NCI-H2081 treated with DMSO at 0.1 percent for 48 hours (cell line): ENCODE measurements at places on chromosomes 7 and 10.

- no peak for DNase-seq
These were observed 140.8 kb downstream of the ANLN start for GRCh38 chr7:36530456-36530855.

- DNase-seq, result no peak
These were observed 118.7 kb downstream of the HIPK2 start for GRCh38 chr7:139658908-139659675.

- no peak for DNase-seq
These were observed 106.0 kb downstream of the CXCL12 start for GRCh38 chr10:44278837-44279324.

- DNase-seq, result no peak
These were observed 566 bp downstream of the ASNS start for GRCh38 chr7:97871659-97872024.

DNA sequence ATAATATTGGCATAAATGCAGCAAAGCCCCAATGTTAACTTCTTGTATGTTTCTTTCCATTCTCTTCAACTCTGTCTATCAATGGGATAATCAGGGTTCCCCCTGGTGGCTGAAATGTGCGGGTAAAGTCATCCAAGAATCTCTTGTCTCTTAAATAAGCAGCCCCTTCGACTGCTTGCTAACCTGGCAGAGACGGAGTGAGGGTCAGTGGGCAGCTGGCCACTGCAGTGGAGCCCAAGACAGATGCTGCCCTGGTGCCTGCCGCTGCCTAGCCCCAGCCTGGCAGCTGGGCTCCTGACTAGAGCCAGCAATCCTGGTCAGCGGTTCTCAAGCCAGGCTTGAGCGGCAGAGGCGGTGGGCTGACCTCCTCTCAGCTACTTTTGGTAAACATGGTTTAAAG, 248.9 kb downstream of the COBL start:
- peak; percentile 2 for DNase-seq

- DNase-seq, result no peak
These were observed 40.9 kb downstream of the ARL5B start for GRCh38 chr10:18699849-18700840.

DNA sequence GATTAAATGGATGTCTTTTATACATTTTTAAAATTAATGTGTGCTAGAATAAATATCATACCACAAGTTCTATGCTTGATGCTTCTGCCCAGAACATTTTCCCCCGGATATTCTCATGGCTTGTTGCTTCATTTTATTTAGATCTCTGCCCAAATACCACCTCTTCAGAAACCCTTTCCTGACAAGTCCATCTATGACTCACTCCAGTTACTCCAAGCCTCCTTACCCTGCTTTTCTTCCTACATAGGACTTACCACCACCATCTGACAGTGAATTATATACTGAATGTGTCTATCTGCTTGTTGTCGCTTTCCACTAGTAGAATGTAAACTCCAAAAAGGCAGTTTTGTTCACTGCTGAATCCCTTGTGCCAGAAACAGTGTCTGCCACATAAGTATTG, 19.1 kb upstream of the ERVW-1 start:
- DNase-seq, result no peak

- DNase-seq, result no peak
These were observed 654.5 kb upstream of the COBL start for GRCh38 chr7:51970961-51971665.

DNA sequence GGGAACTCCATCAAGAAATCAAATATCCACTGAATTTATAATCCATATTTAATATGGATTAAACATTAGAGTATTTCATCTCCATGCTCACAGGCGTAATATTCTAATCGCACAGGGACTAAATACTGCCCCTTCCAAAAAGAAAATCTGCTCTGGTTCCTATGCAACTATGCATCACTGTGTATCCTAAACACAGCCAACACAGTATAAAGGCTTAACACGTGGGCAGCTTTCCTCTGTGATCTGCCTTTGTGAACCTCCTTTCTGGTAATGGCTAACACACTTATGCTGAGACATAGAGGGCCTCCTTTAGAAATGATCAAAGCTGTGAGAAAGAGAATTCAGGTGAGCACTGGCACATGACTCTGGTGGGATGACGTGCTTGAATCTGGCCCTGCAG, 110.2 kb downstream of the RAB11FIP2 start:
- DNase-seq, result no peak

DNA sequence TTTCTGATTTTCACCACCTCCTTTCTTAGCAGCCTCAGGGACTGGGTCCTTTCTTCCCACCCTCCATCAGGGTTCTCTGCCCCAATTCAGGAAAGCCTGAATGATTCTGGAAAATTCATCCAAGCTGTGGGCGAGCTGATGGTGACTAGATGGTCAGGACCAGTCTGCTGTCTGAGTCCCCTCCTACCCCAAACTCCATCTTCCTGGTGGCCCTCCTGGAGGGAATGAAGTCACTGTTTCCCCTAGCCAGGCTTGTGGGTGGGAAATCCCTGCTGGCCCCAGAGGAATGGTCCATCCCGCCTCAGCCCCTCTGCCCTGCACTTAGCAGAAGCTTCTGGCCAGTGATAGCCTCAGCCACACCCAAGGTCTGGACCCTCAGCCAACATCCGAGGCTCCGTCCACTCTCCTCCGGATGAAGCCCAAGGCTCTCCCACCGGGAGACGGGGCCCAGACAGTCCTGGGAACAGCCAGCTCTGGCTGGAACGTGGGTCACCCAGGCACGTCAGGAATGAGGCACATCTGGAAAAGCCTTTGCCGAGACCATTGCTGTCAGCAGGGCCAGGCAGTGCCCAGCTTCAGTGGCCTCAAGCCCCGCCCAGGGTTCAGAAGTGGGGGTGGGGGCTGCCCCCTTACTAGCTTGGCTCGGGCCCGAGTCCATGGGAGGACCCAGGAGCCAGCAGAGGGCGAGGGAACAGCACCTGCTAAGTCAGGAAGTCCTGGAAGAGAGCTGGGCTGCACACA, 4.0 kb upstream of the AQP1 start:
- DNase-seq, result no peak

DNA sequence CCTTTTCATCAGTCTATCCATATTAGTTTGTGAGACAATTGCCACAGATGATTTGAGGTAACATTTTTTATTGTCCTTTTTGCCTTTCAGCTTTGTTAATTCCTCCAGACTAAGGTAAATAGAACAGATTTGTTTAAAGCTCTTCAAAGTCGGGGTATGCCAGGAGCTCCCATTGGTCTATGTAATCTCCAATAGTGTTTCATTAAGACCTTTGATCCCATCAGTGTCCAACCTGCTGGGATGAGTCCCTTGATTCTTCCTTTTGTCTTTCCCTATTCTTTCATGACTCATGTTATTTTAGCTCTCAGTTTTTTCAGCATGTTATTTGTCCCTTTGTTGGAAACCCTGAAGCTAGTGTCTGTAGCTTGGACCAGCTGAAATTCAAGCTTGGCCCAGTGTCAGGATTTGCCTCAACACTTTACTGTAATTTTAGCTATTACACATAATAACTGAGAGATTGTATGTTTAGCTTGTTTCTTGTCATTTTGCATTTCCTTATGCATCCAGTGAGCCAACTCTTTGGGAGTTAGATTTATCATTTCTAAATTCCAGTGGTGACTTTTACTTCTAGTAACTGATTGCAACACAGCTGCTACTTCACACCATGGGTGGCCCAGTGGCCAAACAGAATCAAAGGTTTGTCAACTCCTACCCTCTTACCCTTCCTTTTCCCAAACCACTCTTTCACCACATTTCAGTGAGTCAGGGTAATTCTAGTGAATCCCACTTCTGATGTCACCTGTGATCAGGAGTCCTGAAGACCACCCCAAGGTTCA, 15.3 kb downstream of the AGBL3 start:
- DNase-seq, result no peak

DNA sequence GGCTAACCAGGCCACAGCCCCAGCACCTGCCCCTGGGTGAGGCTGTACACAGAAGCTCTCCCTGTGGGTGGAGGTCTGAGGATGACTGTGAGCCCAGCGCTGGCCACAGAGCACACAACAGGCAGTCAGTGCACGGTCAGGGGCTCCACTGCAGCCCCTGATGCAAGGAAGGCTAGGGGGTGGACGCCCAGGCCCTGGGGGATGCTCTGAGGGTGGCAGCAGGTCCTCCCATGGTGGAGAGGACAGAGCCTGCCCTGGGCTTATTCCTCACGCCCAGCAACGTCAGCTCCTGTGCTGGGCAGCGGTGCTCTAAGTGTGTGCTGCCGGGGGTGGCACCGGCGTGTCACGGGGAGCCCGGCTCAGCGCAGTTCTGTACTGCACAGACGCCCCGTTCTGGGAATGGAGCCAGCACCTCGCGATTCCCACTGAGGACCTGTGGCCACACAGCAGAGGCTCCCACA, 223.2 kb downstream of the MAD1L1 start:
- no peak for DNase-seq

GRCh38 chr7:122595885-122596284, 103.0 kb downstream of the RNF133 start:
- no peak for DNase-seq

GRCh38 chr10:70603449-70603801, 884 bp upstream of the PRF1 start:
- DNase-seq, result no peak

DNA sequence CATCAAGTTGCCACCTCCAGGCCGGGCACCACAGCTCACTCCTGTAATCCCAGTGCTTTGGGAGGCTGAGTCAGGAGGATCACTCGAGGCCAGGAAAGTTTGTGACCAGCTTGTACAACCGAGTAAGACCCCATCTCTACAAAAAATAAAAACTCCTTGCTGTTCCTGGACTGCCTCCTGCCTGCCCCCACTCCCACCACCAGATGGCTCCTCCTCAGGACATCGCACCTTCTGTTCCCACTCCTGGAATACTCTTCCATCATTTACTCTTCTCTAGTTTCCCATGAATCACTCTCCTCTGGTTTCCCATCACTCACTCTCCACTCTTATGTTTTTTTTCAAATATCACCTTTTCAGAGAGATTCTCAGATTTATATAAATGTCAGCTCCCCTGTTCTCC, 540.7 kb downstream of the CALN1 start:
- DNase-seq, result no peak

- no peak for DNase-seq
These were observed 15.3 kb upstream of the AKR1C1 start for GRCh38 chr10:4947635-4948596.

- DNase-seq, result no peak
These were observed 64.3 kb downstream of the MGMT start for GRCh38 chr10:129531195-129531968.

- DNase-seq, result no peak
These were observed 41.9 kb downstream of the MET start for GRCh38 chr7:116713918-116714317.

DNA sequence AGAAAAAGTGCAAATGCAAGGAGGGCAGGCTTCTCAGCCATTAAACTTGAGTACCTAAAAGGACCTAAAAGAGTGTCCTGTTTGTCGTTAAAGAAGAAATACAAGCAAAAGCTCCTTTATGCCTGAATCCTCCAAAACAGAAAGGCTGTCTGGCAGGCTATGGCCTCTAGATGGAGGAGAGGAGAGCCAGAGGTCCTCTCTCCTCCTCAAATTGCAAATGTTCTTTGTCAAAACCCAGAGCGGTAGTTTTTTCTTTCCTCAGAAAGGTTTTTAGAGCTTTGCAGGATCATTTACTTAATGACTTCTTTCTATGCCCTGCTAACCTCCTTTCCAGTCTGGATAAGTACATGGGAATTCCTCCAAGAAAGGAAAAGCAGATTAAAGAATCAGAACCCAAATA, 1.9 kb upstream of the SORCS1 start:
- DNase-seq, result no peak

DNA sequence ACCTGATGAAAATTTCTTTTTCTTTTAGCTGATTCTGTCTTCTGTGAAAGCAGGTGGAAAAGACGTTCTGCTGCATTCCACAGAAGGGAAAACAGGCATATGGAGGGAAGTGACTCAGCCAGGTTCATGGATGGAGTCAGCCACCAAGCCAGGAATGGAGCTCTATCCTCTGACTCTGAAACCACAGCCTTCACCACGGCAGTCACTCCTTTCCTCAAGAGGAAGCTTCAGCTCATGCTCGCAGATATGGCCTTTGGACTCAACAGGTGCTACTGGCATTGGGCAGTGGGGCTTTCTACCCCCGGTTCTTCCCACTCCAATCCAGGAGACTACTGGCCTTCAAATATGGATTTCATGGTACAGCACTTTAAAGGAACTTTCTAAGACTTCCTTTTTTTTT, 11.5 kb upstream of the PLAU start:
- DNase-seq, result no peak

DNA sequence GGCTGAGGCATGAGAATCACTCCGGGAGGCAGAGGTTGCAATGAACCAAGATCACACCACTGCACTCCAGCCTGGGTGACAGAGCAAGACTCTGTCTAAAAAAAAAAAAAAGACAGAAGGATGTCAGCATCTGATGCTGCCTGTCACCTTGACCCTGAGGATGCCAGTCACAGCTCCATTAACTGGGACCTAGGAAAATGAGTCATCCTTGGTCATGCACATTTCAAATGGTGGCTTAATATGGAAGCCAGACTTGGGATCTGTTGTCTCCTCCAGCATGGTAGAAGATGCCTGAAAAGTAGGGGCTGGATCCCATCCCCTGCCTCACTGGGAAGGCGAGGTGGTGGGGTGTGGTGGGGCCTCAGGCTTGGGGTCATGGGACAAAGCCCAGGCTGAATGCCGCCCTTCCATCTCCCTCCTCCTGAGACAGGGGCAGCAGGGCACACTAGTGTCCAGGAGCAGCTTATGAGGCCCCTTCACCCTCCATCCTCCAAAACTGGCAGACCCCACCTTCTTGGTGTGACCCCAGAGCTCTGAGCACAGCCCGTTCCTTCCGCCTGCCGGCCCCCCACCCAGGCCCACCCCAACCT, 1.3 kb downstream of the NOS3 start:
- DNase-seq, result no peak

GRCh38 chr10:45446858-45447257, 72.8 kb downstream of the ALOX5 start:
- DNase-seq, result no peak

DNA sequence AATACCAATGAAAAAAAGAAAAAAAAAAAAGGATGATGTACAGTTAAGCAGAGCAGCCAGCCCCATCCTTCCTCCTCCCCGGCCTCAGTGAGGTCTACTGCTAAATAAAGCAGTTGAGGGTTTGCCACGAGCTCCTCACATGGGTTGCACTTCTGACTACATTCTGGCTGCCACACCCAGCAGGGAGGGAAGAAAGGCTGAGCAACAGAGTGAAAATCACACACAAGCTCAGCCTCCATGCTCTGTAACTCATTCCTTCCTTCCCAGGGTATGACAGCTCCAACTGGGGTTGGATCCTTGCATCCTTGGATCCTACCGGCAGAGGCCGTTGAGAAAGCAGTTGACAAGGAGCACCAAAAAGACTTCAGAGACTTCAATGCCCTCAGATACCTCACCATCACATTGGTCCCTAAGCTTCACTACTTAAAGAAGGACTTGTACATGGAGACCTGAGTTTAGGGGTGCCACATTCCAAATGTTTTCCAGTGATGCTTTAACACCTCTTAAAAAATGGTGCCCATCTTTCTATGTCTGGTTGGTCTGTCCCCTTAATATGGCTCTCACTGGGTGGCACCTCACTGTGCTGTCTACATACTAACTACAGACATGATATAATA, 52.9 kb upstream of the PIK3CG start:
- DNase-seq, result no peak

DNA sequence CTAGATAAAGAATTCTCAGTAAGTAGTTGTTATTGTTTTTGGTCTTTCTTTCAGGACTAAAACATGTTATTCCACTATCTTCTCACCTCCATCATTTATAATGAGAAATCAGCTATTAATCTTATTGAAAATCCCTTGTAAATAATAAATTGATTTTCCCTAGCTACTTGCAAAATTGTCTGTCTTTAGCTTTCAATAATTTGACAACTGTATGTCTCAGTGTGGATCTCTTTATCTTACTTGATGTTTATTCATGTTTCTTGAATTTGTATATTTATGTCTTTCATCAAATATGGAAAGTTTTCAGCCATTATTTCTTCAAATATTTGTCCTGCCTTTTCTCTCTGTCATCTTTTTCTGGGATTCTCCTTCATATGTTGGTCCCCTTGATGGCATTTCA, 117.1 kb upstream of the ANTXRL start:
- no peak for DNase-seq
